ENCODE measurements at places on chromosomes 4 and X.

- DNase-seq: no peak
Observed at GRCh38 chr4:57628004-57628403, 517.8 kb upstream of the IGFBP7 start.

GRCh38 chr4:3771164-3771809 is 5.1 kb downstream of the ADRA2C start:
- no peak for DNase-seq

DNA sequence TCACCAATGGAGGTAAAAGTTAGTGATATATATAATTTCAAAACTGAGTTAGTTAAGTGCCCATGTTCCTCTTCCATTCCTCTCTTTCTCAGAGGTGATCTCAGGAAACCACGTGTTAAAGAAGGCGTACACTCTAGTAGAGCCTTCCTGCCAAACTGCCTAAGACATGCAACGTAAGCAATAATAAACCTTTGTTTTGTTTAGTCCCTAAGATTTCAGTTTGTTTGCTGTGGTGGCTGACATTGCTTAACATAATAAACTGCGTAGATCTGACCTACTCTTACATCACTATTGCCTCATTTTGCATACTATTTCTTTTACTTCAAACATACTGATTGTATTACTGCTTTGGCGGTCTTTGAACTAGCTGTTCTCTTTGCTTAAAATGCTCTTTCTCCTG is 99.2 kb downstream of the JADE1 start:
- no peak for DNase-seq

DNA sequence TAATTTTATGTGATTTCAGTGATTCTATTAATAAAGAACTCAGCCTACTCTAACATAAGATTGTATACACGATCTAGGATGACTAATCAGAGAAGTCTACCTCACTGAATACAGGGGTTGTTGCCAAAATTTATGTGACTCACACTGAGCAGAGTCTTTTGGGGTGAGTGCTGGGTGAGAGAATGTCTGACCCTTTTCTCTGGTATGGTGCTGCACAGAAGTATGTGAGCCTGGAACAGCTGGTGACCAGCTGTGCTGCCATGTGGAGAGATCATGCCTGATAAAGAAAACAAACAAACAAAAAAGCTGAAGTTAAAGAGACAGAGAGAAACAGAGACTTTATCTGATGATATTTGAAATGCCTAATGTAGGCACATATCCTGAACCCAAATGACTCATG is 618.1 kb upstream of the GRIA3 start:
- no peak for DNase-seq

DNA sequence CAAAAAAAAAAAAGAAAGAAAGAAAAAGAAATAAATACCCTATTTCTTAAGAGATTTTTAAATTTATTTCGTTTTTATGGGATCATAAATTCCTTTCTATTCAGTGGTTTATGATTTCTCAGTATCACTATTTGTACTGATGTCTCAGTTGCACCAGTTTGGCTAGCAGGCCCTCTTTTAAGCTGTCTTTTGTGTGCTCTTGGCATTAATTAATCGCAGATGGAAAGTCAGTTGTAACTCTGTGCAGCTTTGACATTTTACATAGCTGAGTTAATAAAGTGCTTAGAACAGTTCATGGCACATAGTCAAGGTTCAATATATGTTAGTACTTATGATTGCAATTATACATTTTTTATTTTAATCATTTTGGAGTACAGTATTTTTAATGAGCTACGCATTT is 123.7 kb upstream of the NUDT6 start:
- no peak for DNase-seq

DNA sequence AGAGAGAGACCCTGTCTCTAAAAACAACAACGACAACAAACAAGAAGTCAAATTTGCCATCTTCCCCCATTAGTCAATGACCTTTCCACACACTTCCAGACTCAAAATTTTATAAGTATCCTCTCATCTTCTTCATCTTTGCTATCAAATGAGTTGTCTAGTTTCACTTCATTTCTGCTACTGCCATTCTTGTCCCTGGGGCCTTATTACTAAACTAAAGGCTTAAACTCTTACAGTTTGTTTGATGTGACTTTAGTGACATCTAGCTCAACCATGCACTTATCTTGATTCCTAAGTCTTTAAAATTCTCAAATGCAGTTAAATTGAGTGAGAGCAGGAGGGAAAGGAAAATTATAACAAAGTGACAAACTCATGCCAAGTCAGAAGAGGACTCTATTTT is 271.8 kb upstream of the GK2 start:
- no peak for DNase-seq

DNA sequence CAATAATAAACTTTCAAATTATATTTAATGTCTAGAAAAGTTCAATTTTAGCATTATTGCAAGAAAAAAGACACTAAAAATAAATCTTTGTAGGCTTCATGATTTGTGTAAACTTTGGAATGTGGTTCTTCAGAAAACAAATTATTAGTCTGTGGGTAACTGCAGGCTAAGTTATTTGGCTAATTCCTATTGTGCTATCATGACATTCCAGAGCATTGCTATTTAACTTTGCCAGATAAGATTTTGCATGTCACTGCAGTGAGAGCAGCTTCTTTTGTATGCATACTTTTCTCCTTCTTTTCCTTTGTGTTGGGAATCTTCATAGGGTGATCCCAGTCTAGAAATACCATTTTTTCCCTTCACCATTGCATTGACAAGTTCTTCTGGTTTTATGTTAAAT is 130.0 kb downstream of the AWAT2 start:
- no peak for DNase-seq

DNA sequence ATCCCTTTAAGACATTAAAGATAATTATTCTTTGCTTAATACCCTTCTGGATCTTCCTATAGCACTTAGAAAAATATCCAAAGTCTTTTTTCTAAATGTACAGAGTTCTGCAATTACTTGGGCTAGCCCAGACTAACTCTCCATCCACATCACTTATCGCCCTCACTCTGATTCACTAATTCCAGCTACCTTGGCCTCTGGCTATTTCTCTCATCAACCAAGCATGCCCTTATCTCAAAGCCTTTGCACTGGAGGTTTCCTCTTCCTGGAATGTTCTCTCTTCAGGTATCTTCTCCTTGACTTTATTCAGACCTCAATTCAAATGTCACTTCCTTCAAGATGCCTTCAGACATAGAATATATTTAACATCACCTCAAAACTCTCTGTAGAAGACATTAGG is 345.1 kb upstream of the SMIM31 start:
- DNase-seq: no peak

DNA sequence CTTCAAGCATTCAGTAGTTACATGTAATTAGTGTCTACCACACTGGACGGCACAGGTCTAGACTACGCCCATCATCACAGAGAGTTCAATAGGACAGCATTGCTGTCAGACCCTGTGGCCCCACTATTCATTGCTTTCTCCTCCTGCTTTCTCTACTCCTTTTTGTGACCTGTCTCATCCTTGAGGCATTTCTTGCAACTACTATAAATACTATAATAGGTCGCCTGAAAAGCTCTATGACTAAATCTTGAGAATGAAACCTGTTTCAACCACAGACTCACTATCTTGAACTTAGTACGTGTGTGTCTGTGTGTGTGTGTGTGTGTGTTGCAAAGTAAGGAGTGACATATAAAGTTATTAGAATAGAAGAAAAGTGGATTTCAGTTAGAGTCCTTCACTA is 252.9 kb upstream of the KLF3 start:
- DNase-seq: no peak

- DNase-seq: no peak
Observed at GRCh38 chrX:130103605-130104004, 6.7 kb downstream of the ELF4 start.

- no peak for DNase-seq
Observed at GRCh38 chr4:78325271-78326157, 226.1 kb upstream of the ANXA3 start.

- no peak for DNase-seq
Observed at GRCh38 chr4:76365636-76366035, 55.3 kb downstream of the CCDC158 start.

- no peak for DNase-seq
Observed at GRCh38 chrX:22268706-22269105, 4.0 kb upstream of the CBLL2 start.

DNA sequence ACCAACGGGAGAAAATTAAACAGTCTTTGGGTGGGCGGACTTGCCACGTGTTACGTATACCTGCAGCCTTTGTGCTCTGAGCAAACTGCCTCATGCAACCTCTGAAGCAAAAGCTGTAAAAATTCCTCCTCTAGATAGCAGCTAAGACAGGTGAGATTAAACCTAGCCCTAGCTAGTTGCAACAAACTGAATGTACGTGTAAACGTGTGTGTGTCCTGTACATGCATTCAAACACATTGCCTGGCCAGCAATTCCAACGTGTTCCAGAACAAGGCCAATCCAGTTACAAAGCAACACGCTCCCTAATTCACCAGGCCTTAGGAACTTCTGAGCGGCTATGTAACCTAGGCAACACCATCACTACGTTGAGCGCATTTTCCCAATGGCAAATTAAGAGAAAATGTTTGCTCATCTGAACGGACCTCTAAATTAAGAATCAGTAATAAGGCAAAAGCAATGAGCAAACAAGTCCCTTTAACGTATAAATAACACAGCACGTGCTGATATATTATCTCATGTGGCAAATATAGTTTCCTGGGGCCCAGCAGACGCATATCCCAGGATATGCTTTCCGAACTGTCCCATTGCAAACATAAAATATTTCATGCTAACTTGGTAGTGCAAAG is 792 bp downstream of the PPID start:
- peak; percentile 35 for DNase-seq

GRCh38 chr4:141668200-141668910 is 32.0 kb downstream of the IL15 start:
- DNase-seq: peak; percentile 40

- peak; percentile 51 for DNase-seq
Observed at GRCh38 chrX:66039944-66040343, at the start of gene VSIG4. VSIG4 (minus strand) TSS chrX:66040080; CDS start chrX:66039998, 82 bp downstream.

DNA sequence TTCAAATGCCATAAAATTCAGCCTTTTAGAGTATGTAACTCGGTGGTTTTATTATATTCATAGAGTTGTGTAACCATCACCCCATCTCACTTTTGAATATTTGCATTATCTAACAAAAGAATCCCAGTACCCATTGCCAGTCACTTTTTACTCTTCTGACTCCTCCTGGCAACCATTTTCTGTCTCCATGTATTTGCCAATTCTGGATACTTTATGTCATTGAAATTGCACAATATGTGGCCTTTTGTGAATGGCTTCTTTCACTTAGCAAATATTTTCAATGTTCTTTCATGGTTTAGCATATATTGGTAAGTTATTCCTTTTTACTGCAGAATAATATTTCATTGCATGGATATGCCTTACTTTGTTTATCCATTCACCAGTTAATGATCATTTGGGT is 79.9 kb downstream of the SLIT2 start:
- no peak for DNase-seq

DNA sequence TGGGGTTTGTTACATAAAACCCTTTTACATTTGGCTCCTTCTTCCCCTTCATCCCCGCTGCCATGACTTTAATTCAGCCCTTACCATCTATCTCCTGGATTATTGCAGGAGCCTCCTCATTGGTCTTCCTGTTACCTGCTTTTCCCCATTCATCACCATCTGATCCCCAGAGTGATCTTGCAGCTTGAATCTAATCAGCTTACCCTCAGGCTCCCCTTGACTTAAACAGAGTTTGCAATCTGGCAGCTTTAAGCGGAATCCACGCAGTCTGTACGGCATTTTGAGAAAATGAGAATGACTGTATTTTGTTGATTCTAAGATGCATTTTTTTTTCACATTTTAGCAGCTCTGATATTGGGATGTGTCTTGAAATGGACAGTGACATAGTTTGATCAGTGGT is 14.9 kb upstream of the PPEF1 start:
- DNase-seq: no peak

DNA sequence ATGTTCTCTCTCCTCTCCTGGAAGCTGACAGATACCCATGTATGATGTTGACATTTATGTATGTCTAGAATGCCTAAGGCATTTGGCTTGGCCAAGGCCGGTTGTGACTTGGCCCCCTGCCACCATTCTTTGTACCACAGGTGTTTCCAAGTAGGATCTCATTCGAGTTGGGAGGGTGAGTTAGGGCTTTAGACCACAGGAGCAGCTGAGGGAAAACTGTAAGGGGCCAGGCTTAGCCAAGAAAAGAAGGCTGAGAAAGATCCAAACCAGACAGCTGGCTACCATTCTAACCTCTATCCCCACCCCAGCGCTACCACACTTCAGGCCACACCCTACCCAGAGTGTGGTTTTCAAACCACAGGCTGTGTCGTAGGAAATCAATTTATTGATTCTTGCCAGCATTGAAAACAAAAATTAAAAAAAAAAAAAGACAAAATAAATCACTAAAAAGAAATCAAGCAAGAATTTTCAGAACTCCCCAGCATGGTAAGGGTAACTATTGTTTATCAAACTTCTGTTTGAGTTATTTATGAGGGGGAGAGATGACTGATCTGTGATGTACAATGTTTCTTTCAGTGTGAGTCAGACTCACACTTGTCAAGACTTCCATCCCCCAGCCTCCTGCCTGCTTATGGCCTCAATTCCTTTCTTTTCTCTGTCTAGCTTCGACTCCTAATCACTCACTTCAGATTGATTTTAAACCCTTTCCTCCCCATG is 9.9 kb downstream of the TMSB4X start:
- peak; percentile 59 for DNase-seq

GRCh38 chr4:20676501-20677197 is 23.6 kb upstream of the PACRGL start:
- no peak for DNase-seq

DNA sequence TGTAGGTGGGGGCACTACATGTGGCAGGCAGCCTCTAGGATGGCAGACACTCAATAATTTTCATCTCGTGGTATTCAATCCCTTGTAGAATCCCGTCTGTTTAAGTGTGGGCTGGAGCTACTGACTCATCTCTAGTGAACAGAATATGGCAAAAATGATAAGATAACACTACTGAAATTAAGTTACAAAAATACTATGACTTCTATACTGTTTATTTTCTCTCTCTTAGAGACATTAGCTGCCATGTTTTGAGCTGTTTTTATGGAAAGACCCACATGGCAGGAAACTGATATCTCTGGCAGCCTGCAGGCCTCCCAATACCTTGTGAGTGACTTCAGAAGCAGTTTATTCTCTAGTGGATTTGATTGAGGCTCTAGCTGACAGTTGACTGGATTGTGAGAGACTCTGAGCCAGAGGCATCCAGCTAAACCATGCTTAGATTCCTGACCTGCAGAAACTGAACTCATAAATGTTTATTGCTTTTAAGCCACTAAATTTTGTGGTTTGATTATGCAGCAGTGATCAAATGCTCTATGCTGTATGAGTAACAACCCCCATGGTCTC is 298.8 kb upstream of the CTSO start:
- no peak for DNase-seq

Measured in suppressor macrophage treated with lipopolysaccharide for 1 hour (primary cell).